Activated CD8-positive, alpha-beta T cell treated with anti-CD3 and anti-CD28 coated beads, Interleukin-2, amount 10 ng/mL, durations not matched to agents 7 days and 5 days (primary cell): ENCODE measurements at places on chromosomes 6 and 20. TPM values are rescaled to one million over a fixed set of nuclear protein-coding genes. Genes with fewer than 3 reads are reported as not detected.
A peak's percentile ranks its signal among the peaks of the same experiment; 100 is the strongest.

- no peak for DNase-seq
These were observed 469.9 kb upstream of the IRAK1BP1 start for GRCh38 chr6:78397499-78397898.

DNA sequence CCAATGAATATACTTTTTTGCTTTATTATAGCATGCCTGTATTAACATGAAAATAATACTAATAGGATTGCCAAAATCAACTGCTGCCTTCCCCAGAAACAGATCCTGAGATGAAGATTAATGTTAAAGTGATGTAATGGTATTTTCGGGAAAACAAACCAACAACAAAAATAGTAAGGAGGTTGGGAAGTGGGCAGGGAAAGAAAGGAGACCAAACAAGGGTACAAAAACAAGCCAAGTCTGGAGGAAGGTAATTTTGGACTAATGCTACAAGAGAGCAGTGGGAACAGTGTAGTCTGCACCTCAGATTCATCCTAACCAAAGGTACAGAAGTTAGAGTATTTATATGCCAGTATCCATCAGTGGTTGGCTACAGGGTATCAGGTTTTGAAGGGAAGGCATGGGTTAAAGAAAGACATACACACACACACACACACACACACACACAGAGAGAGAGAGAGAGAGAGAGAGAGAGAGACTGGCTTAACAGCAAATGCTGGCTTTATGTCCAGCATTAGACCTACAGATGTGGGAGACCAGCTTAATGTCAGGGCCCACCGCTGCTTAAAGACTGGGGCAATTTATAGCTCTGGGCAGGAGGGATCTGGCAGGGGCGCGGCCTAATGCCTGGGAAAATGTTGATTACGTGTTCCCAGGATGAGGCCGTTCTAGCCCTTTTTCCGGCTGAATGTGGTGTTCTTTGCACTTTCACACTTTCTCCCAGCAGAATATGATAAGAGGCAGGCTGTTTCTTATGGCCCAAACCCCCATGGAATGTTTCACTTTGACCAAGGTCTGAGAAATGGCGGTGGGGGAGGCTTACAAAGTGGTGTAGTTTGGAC lies 3.8 kb upstream of the SLC17A1 start:
- no peak for DNase-seq

- no peak for DNase-seq
These were observed 65.6 kb downstream of the ATP9A start for GRCh38 chr20:51702556-51702955.

The MOG gene
- not detected for total RNA-seq

The FKBP5 gene
- total RNA-seq, result 78.7 TPM

The TGM3 gene
- not detected for total RNA-seq

The NPEPL1 gene
- total RNA-seq, result 26.8 TPM

The TMEM151B gene
- total RNA-seq, result not detected

GRCh38 chr20:5862703-5863039 lies 87.7 kb downstream of the TRMT6 start:
- DNase-seq, result no peak

DNA sequence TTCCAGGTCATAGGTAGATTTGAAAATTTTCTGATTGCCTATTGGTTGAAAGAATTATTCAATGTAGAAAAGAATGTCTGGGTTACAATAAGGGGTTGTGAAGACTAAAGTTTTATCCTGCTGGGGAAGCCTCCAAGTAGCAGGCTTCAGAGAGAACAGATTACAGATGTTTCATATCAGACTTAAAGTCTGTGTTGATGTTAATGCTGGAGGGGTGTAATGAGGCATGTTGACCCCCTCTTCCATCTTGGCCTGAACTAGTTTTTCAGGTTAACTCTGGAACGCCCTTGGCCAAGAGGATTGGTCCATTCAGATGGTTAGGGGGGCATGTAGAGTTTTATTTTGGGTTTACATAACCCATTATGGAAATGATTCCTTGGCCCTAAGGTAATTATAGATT lies 356.2 kb downstream of the UTRN start:
- DNase-seq, result no peak

- DNase-seq, result no peak
These were observed 7.8 kb upstream of the NCOA3 start for GRCh38 chr20:47493963-47494293.

The OLIG3 gene
- 0.44 TPM for total RNA-seq

The PAX1 gene
- total RNA-seq, result not detected

DNA sequence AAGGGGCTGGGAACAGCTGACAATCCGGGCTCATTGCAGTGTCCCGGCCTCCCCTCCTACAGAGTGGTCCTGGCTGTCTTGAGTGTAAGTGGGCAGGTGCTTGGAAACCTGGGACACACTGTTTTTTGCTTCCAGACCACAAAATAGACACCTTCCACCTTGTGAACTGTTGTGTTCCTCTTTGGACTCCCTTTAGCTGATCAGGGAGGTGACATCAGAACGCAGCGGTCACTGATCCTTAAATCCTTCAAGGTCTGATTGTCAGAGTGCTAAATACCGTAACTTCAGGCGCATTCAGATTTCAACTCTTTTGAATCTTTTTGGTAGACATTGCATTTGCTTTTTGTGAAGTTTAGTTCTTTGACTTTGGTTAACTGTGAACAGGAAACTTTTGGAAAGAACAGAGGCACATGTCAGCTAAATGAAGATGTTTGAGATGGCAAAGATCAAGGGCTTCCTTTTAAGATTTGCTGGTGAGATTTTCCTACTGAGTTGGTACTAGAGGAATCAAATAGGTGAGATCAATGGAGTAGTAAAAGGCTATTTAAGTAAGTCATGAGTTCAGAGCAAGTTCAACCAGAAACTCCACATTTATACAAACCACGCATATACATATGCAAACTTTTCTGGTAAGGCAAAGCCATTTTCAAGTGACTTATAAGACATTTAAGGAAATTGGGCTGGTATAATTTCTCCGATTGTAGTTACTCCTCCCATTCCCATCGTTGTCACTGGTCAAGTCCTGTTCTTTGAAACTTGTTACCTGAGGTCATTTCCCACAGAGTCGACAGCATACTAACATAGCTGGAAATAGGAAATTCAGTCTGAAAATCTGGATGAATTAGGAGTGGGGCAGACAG lies 6.3 kb downstream of the PPP1R3G start:
- DNase-seq, result no peak

The GABRR1 gene
- not detected for total RNA-seq

- peak; percentile 17 for DNase-seq
These were observed 22.6 kb downstream of the RAET1L start for GRCh38 chr6:150002710-150003109.

The OTOR gene
- total RNA-seq, result not detected

DNA sequence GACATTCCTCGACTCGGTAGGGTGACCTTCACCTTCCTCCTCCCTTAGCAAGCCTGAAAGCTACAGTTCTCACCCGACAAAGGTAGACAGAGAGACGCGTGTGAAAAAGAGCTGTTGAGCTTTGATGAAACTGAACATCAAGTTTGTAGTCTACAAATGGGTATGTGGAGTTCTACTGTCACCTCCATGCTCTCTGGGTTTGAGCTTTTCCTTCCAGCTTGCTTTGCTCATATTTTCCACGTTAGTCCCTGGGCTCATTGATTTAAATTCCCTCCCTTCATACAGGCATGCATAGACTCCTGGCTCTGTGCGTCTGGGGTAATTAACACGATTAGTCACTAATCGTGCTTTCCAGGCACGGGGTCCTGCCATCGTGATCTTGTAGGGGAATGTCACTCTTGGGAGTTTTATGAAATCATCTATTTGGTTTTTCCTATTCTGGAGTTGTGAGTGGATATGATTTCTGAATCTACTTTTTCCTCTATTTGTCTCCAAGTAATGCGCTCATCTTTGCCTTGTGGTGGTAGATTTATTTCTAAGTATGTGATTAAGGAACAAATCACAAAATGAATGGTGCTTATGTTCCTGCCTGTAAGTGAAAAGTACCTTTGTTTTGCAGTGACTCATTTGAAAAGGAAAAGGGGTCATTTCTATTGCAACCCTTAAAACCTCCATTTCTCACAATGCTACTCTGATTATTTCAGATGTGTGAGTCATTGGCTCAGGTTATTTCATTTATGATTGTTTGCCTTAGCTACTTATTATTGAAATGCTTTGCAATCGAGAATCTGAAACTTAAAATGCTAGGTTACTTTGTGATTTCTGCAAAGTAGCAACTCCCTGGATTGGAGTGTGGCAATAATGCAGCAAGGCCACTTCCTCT lies 154.6 kb downstream of the ZDHHC14 start:
- peak; percentile 55 for DNase-seq

DNA sequence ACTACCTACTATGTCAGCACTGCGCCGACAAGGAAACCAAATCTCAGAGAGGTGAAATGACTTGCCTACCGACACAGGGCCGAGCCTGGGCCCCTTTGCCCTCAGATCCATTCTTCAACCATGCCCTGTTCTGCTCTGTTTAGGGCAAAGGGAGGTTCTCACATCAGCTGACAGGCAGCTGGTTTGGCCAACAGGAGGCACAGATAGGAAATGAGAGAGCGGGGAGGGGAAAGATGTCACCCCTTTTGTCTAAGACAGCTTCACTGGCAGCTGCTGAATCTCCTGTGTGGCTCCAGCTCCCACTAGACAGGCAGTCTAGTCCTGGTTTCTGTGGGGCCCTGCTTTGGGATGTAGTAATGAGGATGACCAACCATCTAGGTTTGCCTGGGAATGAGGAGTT lies 158.7 kb downstream of the TMEM200A start:
- no peak for DNase-seq

DNA sequence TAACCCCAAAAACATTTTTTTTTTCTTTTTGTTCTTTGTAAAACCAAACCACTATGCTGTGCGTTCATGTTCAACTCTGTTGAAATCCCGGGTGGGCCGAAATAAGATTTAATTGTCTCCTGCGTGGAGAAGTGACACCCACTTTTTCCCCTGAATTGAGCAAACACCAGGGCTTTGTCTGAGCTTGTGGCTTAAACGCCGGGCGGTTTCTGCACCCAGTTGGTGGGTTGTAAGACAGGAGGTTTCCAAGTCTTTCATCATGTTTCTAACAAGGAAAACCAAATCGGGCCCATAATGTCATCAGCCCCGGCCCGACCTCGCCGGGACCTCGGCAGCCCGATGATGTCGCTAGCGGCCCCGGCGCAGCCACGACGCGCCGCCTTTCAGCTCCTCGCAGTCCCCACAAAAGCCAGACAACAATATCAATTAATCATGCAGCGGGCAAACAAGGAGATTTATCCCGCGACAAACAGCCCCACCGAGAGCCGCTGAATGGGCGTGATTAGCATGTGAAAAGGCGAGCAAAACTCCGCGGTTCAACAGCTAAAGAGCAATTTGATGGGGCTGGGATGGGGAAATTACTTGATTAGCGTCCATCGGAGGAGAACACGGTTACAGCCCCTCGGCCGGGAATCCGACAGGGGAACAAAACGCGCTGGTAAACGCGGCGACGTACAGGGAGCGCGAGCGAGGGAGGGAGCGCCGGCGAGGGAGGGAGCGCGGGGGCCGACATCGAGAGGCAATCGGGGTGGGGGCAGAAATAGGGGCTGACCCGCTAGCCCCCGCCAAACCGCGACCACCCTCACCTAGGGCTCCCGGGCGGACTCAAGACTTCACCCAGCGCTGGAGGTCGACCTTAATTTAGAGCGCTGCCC lies 5.3 kb downstream of the LINC00237 start:
- DNase-seq, result peak; percentile 48

GRCh38 chr6:83928286-83928685 lies 68.8 kb downstream of the CYB5R4 start:
- DNase-seq, result no peak

- no peak for DNase-seq
These were observed 106.6 kb upstream of the BTN3A2 start for GRCh38 chr6:26258212-26258977.
